ENCODE measurements at places on chromosomes 5 and 9.

DNA sequence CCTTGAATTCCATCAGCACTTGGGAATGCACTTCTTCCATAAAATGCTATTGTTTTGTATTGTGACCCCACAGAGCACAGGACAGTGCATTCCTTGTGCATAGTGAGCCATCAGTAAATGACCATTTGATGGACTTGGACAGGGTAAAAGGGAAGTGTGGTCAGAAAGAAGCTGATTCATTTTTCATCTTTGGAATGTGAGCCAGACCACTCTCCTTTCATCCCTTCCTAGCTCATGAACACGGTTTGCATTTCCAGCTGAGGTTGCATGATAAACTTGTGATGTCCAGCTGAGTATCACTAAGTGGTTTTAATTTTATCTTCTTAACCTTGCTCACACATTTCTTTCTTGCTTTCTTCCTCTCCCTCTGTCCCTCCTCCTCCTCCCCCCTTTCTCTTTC lies 101.3 kb downstream of the NUDT12 start:
- DNase-seq: no peak

- DNase-seq: no peak
Measured at GRCh38 chr9:35508069-35508468, 18.2 kb downstream of the RUSC2 start.

DNA sequence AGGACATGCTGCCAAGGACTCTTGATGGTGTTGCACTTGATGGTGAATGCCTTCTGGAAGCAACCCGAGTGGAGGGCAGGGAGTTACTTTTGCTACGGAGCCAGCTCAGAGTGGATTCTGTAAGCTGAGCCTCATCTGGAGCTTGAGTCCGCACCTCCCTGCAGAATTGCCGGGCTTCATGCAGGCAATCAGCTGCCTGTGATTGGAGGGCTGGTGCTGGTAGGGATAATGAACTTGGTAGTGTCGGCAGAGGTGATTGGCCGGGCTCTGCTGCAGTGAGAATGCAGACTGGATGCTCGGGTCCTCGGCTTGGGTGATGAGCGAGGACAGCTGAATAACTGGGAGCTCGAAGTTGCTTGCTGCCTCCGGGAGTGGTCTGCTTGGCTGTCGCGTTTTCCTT lies 23.1 kb downstream of the SLC25A25 start:
- no peak for DNase-seq

DNA sequence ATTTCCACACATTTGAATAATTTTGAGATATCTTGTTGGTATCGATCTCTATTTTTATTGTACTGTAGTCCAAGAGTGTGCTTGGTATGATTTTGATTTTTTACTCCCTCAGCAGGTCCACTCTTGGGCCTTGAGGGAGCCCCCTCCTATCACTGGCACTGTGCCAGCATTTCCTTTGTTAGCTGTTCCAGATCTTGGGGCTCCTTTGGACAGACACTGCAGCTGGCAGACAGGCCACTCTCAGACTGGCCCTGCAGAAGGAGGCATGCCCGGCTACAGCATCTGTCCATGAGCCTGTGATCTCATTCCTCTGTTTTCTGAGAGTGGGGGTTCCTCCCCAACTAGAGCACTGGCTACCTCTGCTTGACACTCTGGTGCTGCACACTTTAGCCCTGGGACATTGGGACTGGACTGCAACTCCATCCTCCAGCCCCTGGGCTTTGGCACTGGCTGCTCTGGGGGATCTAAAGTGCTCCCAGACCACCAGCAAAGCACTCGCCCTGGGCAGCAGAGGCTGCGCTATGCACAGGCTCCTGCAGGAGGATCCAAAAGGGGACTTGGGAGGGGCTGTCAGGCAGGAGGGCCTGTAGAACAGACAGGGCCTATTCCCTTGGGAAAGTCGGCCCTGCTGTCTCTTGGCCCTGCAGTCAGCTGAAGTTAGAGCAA lies 271.3 kb upstream of the DMAC1 start:
- no peak for DNase-seq

GRCh38 chr5:72231991-72232703 lies 87.9 kb downstream of the MRPS27 start:
- no peak for DNase-seq

DNA sequence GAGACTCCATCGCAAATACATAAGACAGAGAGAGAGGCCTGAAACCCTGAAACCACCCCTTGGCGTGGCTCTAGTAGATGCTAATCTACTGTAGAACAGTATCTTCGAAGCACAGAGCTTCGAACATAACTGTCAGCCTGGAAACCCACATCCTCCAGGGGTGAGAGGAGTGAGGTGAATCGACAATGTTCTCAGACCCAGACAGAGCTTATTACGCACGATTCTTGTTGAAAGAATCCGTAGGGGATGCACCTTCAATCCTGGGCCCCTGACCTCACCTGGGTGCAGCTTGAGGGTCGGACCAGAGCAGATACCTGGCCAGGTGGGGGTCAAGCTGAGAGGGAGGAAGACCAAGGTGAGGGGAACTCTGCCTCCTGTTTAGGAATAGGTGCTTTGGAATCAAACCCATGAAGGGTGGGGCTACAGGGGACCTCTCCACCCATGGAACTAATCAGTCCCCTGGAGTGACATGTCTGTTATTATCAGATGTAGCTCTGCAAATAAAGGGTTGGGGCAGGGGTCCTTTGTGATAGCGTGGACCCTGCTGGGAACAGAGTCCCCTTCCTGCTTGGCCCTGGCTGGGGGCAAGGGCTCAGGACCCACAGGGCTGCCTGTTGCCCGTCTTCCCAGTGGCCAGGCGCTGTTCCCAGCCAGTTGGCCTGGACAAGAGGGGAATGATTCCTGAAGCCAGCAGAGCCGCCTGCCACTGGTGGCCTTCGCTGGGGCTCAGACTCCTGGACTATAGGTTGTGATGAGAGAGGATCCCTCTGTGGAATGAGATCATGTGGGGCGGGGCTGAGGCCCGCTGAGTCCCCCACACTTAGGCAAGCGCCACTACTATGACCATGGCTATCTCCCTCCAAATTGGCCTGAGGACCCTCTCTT lies 41.2 kb downstream of the DBH start:
- DNase-seq: no peak

- no peak for DNase-seq
Measured at GRCh38 chr9:33619666-33620404, 95.8 kb downstream of the ANKRD18B start.

DNA sequence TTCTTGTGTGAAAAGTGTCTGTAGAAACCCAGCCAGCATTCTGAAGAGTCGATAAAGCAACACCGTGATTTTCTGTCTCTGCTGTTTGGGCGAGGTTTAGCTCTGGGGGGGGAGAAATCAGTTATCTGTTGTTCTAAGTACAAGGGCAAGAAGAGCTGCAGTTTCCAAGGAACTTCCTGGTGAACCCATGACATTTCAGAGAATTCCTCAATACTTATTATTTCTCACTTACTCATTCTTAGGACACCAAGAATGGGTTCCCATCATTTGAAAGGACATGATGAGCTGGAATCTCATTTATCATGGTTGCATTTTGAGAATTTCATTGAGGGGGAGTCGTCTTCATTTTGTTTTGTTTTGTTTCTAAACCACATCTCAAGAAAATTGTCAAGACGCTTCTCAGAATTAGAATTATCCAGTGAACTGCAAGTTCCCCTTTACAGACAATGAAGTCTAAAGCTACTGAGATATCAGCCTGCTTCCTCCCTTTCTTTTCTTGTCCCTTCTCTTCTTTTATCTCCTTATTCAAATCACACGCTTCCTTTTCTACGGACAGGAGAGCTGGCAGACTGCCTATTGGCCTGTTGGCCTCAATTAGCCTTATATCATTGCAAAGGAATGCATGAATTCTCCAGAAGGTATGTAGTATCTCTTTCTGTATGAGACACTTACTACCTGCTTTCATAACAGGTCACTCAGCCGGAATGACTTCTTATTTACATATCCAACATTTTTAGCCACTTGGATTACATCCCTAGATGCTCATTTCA lies 53.7 kb downstream of the ZNF462 start:
- DNase-seq: no peak

DNA sequence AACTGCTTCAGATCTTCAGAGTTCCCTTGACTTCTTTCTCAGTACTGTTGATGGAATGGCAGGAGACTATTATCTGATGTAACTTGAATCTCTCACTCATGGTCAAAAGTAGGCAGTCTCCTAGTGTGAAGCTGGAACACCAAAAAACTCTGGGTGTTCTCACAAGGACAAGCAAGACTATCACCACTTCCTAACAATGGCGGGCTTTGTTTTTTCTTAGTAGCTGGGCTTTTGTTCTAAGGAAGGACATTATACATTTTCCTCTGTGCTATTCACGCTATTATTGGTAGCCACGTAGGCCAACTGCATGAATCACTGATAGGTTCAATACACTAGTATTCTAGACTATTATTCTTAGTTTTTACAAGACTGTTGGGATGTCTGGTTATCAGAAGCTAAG lies 67.7 kb upstream of the ATG10 start:
- no peak for DNase-seq

- DNase-seq: no peak
Measured at GRCh38 chr9:109945573-109945972, 165.6 kb downstream of the PALM2AKAP2 start.

GRCh38 chr5:40240111-40240510 lies 439.6 kb upstream of the PTGER4 start:
- DNase-seq: peak; percentile 30

DNA sequence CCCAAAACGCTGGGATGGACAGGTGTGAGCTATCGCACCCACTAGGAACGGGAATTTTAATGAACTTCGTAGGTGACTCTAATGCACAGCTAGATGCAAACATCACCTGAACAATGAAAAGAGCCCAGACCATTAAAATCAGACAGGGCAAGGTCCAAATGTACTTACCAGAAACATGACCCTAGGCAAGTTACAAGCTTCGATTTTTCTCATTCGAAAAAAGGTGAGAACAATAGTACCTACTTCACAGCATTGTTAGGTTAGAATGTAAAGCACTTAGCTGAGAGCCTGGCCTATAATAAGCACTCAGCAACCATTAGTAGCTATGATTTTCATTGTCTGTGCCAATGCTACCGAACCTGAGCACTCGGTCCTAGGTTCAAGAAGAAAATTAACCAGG lies 5.8 kb upstream of the KLHL3 start:
- DNase-seq: no peak

- DNase-seq: no peak
Measured at GRCh38 chr5:170268884-170269283, 28.7 kb downstream of the LCP2 start.

GRCh38 chr5:58544926-58545325 lies 37.9 kb upstream of the RAB3C start:
- DNase-seq: no peak

GRCh38 chr9:86356871-86357866 lies 3.0 kb upstream of the TUT7 start:
- DNase-seq: no peak

DNA sequence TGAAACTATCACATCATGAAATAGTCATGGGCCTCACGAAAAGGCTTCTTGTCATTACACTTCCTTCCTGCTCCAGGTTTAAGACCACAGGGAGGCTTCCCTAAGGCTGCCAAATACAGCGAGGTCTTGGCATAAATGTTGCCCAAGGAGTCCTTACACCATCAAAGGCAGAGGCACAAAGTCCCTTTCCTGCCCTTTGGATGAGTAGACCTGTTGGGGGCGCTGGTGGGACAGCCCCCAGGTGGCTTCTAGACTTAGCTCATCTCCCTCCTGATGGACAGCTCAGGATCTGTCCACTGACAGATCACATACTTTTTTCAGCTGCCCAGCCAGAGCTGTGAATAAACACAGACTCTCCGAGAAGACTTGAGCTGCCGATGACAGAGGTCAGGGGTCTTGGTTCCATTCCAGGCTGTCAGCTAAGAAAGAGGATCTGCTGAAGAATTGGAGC lies 15.5 kb upstream of the MEGF9 start:
- DNase-seq: no peak

- DNase-seq: no peak
Measured at GRCh38 chr5:108720391-108720790, 27.3 kb upstream of the FER start.

GRCh38 chr9:88746029-88746742 lies 211.2 kb downstream of the NXNL2 start:
- DNase-seq: no peak

DNA sequence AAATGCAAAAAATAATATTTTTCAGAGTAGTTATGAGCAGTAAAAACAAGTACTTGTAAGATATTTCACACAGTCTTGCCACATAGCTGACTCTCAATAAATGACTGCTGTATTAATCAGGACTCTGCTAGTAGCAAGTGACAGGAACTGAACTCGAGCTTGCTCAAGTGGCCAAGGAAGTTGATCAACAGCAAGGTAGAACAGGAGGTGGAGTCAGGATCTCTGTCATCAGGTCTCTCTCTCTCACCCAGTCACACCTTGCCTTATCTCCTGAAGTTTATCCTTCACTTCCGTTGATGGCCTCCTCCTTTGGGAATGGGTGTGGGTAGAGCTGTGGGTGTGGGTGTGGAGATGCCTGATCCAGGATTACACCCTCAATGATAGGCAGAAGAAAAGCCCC lies 107.0 kb downstream of the GPBP1 start:
- DNase-seq: no peak

DNA sequence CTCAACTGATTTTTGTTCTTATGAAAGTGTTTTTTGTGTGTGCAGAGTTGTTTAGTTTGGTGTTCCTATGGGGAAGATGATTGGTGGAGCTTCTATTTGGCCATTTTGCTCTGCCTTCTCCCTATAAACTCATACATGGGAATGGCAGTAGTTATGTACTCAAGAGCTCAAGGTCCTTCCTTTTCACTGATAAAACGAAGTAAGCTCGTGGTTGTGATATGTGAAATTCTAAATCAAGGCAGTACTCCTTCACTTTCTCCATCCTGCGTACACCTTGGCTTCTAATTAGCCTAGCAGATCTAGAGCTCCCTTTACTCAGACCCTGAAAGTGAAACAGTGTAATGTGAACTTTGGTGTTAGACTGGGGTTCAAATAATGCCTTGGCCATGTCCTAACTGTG lies 159.3 kb upstream of the TNC start:
- DNase-seq: no peak

DNA sequence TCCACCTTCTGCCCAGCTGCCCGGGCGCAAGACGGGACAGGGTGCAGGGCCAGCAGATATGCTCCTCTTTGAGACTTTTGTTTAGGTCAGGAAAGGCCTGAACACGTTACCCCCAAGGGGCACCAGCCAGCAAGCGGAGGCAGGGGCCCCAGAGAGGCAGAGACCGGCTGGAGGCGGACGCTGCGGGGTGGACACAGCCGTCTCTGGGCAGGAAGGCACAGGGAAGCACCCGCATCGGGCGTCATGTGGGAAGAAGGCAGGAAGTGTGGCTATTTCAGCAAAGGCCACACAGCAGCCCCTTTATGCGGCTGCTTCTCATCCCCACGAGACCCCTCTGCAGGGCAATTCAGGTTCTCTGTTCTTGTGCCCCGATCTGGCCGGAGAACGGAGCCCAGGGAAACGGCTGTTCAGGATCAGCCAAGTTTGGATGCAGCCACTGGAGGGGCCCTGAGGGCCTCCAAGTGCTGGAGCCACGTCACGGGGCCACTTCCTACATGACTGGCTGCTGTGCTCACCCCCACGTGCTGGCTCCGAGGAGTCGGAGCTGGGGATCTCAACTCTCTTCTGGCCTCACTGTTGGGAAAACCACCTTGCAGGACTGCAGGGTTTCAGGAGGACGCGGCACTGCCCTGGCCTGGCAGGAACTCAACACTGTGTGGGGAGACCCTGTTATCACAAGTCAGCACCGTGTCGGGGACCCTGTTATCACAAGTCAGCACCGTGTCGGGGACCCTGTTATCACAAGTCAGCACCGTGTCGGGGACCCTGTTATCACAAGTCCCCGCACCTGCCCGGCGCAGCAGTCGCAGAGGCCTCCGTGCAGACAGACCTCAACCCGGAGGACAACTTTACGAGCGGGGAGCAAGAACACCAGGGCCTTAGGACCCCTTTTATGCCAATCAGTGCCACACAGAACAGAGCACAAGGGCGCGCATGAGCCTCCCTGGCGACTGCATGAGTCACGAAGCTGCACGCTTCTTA lies 44.4 kb downstream of the SLC12A7 start:
- DNase-seq: no peak

Data from activated CD4-positive, alpha-beta T cell treated with anti-CD3 and anti-CD28 coated beads, Interleukin-2, amount 50 U/mL, for 24 hours (primary cell).